ENCODE measurements at places on chromosomes 4 and X.

- DNase-seq, result peak; percentile 17
These were observed 57.8 kb upstream of the XAGE1B start for GRCh38 chrX:52574416-52575275.

GRCh38 chr4:98653890-98654867 lies 4.2 kb downstream of the TSPAN5 start:
- peak; percentile 41 for DNase-seq

- DNase-seq, result no peak
These were observed 109.0 kb upstream of the C1QTNF7 start for GRCh38 chr4:15318621-15319348.

- DNase-seq, result no peak
These were observed 30.9 kb downstream of the PDLIM3 start for GRCh38 chr4:185504098-185505047.

- no peak for DNase-seq
These were observed 164.5 kb upstream of the MAP3K15 start for GRCh38 chrX:19679787-19680186.

DNA sequence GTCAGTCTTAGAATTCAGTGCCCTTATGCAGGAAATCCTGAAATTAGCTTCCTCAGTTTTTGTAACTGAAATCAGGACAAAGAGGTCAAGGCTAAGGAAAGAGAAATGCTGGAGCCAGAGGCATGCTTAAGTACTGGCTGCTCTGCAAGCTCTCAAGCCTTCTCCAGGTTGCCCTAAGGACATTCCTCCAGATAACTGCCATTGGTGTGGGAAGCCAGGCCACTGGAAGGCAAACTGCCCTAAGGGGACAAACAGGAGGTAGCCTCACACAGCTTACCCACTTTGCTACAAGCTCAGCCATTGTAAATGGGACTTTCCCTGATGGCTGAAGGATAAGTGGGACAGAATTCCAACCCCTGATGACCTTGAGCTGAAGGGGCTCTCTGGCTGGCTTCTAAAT lies 606.9 kb upstream of the PCDH10 start:
- DNase-seq, result no peak

DNA sequence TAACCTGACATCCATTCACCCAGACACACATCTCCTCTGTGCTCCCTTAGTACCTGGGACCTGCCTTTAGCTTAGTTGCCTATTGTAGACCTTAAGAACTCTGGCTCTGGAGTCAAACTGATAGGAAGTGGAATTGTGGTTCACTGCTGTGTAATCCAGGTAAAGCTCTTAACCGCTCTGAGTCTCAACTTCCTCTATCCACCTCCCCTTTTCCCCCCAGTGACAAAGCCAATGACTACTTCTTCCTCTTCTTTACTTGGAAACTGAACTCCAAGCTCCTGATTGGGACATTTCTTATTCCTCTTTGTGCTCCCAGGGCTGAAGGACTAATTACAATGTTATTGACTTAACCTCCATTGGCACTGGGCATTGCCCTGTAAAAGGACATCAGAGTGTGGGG lies 94.1 kb downstream of the DRD5 start:
- no peak for DNase-seq

DNA sequence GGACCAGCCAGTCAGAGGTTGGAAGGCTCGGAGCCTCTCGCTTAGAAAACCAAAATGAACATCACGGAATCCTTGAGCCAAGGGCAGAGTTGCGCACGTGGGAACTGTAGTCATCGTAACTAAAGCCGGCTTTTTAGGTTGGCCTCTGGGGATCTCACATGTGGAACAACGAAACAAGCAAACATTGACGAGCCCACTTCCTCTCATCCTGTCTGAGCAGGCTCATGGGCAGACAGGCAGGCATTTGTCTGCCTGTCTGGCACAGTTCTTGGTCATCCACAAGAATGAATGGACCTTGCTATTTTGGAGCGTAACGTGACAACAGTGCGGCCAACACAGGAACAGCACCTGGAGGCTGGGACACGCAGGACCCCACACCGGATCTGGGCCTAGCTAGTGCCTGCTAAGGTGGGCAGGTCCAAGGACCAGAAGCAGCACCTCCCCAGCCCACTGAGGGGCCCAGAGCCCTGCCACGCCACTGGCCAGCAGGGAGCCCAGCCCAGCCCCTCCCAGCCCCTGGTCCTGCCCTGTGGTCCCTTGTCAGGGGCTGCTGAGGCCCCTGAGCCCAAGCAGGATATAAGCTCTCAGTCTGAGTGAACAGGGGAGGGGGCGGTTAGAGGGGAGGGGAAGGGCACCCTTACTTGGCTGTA lies 9.2 kb upstream of the TREX2 start:
- DNase-seq, result no peak

DNA sequence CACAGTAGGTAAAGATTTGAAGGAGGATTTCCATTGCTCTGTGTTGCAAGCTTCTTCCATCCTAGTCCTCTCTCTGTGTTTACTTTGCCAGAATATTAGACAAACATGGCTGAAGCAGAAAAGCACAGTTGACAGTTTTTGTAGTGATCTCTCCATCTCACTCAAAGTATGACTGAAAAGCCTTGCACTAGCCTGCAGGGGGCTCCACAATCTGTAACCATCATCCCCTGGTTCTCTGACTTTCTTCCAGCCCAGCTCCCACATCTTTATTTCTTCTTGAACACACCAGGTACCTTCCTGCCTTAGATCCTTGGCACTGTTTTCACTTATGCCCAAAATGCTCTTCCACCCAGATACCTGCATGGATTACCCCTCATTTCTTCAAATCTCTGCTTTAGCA lies 34.1 kb upstream of the HHIP start:
- no peak for DNase-seq

DNA sequence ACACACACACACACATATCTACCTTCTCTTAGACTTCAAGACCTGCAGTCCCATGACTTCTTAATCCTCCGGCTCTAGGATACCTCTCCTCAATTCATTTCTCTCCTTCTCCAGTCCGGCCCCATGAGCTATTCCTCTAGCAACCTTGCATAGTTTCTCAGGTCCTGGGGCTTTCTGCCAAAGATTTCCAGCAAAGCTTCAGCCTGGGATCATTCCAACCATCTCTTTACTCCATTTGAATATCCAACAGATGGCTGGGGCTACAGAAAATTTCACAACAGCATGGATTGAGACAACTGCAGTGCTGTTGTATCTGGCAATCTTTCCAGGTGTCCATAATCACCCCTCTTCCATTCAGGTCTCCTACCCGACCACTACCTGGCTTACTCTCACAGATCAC lies 184.1 kb downstream of the DCHS2 start:
- DNase-seq, result no peak

DNA sequence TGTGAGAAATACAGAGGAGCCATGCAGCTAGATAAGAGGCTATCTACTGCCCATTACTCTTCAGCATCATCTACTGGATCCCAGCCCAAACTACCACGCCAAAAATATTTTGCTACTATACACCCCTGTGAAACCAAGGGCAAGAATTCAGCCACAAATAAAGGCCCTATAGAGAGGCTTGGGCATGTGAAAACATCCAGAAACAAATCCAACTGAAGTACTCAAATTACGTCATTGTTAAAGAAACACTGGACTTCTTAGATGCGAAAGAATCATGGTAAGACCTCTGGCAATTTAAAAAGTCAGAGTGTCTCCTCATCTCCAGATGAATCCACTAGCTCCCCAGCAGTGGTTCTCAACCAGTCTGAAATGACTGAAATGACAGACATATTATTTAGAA lies 12.8 kb downstream of the NDST3 start:
- DNase-seq, result no peak

GRCh38 chrX:100643956-100644860 lies at the start of gene SRPX2:
TSS of gene SRPX2 (plus strand) at chrX:100644199. CDS start at chrX:100646323, 2,124 bp downstream.
- peak; percentile 71 for DNase-seq

GRCh38 chr4:89009761-89010369 lies 47.1 kb downstream of the FAM13A start:
- no peak for DNase-seq

- no peak for DNase-seq
These were observed 782.8 kb downstream of the RAB28 start for GRCh38 chr4:12701384-12701783.

DNA sequence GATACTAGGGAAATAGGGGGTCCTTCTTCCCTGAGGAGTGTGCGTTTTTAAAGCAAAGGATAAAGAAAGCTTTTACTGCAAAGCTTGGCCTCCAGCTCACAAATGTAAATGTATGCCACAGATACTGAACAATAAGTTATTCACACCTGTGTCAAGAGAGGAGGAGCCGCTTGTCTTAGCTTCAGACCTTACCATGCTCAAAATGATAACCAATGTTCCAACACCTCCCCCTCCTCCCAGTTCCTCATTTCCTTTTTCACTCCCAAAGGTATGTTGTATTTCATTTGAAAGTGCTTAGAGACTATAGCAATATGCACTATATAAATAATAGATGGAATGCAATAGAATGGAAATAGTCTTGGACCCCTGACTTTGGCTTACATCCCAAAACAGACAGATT lies 47.0 kb upstream of the RAPGEF2 start:
- no peak for DNase-seq
